ENCODE measurements at places on chromosomes 6 and 20. TPM values are rescaled to one million over a fixed set of nuclear protein-coding genes. Genes with fewer than 3 reads are reported as not detected.

The SRSF12 gene
- 9.4 TPM for total RNA-seq

The PRL gene
- not detected for total RNA-seq

The SIRPD gene
- not detected for total RNA-seq

The HMGN3 gene
- total RNA-seq, result 79.5 TPM

DNA sequence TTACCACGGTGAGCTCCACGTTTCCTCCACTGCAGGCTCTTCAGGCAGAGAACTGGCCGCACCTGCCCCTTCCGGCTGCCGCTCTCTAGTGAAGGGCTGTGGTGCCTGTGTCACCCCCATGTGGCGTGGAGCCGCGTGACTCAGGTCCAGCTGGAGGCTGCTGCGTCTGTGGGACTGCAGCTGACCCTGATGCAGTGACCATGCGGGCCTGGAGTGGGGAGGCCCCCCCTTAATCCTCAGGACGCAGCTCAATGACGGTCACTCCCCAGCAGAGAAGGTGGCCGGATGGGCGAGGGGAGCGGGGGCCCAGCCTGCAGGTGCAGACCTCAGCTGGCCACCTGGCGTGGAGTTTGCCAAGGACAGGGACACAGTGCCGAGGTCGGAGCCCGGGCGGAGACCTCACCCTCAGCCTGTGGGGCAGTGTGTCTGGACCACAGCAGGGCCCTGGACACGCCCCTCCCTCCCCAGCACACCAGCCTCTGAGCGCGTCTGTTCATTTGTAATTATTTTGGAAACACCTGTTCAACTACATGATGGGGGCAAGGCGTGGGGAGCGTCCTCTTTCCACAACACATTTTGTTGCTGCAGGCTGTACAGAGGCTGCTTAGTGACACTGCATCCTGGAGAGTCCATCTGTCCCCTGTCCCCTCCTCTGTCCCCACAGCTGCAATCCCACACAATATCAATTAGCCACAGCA, 10.7 kb downstream of the BHLHE23 start:
- no peak for DNase-seq

DNA sequence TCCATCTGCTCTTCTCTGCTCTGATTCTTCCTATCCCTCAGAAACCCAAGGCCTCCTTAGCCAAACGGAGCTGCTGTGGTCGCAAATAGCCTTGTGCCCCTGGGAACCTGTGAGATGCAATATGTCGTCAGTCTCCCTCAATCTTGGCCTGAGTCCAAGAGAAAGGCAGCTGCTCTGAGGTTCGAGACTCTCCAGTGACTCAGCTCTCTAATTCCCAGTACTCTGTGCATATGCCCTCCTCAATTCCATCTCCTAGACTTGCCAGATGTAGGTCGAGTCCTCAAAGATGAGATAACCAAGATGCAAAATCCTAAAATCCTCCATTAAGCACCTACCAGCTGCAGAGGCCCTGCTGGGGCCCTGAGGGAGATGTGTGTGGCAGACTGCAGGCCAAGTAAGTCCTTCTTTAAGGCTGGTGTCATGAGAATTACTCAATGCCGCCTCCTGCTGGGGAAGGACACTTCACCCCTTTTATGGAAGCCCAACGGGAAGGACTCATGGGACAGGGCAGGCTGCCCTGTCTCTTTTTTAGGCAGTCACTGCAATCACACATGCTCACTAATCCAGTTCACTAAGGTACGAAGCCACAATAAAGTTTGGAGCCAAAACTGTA, 28.5 kb downstream of the C6orf15 start:
- no peak for DNase-seq

DNA sequence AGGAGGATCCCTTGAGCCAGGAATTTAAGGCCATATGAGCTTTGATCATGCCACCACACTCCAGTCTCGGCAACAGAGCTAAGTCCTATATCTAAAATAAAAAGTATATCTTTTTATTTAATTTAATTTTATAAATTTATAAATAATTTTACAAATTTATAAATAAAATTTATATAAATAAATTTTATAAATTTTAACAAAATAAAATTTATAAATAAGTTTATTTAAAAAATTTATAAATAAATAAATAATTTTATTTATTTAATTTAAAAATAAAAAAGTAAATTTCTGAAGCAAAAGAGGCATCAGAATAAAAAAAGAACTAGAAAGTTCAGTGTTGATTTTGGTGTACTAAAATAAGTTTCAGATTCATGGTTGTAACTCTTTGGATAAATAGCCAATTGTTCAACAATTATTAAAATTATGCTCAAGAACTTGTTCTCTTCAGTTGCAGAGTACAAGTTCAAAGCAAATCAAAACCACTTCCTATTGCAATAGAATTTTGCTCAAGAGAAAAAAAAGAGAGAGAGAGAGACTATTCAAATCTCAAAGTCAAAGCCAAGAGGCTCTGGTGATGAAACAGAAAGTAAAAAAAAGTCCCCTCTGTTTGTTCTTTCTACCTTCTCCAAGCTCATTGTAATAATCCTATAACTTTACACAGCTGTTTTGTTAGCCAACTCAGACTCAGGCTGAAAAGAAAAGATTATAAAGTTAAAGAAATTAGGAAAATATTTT, 547.5 kb upstream of the ADGRB3 start:
- no peak for DNase-seq

- no peak for DNase-seq
These were observed 298.7 kb upstream of the MARCKS start for GRCh38 chr6:113558431-113558830.

GRCh38 chr20:56625837-56626236, 3.3 kb upstream of the TFAP2C start:
- no peak for DNase-seq

- DNase-seq, result no peak
These were observed 33.2 kb upstream of the AKAP7 start for GRCh38 chr6:131101911-131102680.

GRCh38 chr20:50467718-50468356, 42.3 kb upstream of the PTPN1 start:
- no peak for DNase-seq

DNA sequence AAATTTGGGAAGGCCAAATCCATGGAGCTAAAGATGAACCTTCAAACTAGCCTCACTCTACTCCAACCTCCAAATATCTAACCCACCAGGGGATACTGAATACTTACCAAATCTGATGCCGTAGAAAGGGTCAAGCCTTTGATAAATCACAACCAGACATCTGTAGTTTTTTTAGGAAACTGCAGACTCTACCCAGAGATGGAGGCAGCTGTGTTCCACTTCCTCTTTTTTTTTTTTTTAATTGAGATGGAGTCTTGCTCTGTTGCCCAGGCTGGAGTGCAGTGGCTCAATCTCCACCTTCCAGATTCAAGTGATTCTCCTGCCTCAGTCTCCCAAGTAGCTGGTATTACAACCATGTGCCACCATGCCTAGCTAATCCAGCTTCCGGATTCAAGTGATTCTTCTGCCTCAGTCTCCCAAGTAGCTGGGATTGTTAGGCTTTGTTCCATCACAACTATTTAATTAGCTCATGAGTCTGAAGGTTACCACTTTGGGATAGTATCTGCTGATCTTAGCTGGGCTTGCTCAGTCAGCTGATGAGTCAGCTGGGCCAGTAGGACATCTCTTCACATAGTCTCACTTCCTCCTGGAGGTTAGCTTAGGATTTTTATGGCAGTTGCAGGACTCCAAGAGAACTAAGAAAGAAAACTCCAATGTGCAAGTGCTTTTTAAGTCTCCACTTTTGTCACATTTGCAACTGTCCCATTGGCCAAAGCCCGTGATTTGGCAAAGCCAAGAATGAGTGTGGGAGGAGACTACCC, 13.3 kb downstream of the FRK start:
- no peak for DNase-seq

GRCh38 chr6:21596949-21597682, 3.6 kb downstream of the SOX4 start:
- no peak for DNase-seq

GRCh38 chr20:59055302-59055701, 12.7 kb upstream of the PRELID3B start:
- DNase-seq, result no peak

DNA sequence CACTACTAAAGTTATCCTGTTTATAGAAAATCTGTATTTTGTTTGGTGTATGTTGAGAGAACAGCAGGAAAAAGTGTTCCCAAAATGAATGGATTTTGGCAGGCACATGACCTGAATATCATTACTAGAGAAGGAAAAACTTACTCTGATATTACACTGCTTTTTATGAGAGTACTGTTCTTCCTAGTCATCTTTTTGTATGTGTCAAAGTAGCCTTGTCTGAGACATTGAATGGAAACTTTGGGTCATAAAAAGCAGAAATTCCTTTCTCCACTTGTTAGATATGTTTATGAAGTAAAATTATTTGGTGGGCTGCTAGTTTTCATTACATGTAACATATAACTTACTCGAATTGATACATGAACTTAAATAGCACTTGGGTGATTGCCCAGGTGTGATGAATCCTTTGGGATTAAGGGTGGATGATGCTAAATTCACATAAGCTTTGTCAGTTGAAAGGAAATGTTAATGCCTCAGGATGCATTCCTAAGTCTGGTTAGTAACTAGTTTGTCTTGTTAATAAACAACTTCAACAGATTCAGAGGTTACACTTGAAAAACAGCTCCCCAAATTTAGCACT, 206.7 kb downstream of the CENPW start:
- no peak for DNase-seq

- no peak for DNase-seq
These were observed 97.4 kb downstream of the IYD start for GRCh38 chr6:150466196-150466595.

GRCh38 chr6:137046871-137047412, 2.2 kb upstream of the IL20RA start:
- no peak for DNase-seq

DNA sequence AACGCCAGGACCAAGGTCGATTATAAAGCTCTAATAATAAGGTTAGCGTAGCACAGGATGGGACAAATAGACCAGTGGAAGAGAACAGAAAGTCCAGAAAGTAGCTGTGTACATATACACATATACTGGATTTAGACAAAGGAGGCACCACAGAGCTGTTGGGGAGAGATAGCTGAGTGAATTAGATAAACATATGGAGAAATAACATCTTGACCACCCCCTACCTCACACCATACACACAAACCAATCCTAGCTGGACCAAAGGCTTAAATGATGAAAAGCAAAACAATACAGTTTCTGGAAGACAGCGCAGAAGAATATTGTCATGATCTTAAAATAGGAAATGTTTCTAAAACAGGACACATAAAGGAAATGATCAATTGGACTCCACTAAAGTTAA, 112.9 kb downstream of the PXDC1 start:
- no peak for DNase-seq

- no peak for DNase-seq
These were observed 787 bp upstream of the CARMIL1 start for GRCh38 chr6:25278261-25278913.

- no peak for DNase-seq
These were observed 41.0 kb downstream of the STK35 start for GRCh38 chr20:2142649-2143048.

- DNase-seq, result no peak
These were observed 17.9 kb downstream of the VSTM2L start for GRCh38 chr20:37920679-37921322.

DNA sequence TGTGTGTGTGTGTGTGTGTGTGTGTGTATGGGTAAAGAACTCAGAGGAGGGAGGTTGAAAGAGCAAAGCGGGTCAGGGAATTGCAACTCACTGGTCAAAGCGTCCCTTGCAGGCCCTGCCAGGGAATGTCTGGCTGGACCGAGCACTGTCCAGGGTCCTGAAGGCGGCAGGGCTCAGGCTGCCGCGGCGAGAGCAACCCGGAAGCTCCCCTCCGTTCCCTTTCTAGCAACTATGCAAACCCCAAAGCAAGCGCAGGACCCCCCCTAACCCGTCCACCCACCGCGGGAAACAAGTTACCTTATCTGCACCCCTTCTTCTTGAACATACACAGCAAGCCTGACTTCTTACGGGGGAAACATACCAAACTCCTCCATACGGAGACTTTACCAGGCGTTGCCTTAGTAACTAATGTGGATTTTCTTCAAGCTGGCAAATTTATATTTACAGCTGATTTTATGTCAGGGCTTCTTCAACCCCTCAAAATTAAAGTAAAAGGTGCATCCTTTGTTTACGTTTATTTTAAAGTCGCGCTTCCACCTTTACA, 538 bp upstream of the GRM1 start:
- no peak for DNase-seq

- no peak for DNase-seq
These were observed 12.7 kb downstream of the SPDEF start for GRCh38 chr6:34543421-34543820.

DNA sequence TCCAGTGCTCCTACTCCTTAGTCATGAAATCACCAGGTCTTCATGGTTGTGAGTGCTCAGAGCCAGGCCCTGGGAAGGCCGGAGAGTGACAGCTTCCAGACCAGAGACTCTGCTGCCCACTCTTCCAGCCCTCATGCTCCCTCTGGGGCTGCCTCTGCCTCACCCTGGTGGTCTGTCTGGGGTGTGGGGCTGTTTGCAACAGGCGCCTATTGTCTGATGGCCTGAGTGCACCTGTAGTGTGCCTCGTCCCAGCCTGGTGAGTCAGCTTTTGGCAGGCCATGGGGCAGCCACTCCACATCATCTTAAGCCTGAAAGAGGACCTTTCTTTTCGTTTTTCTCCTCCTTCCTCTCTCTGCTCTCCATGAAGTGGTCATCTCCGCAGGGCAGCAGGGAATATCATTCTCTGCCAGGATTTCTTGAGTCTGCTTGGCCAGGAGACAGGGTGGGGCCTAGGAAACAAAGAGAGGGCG, 173.8 kb downstream of the VEGFA start:
- DNase-seq, result no peak

DNA sequence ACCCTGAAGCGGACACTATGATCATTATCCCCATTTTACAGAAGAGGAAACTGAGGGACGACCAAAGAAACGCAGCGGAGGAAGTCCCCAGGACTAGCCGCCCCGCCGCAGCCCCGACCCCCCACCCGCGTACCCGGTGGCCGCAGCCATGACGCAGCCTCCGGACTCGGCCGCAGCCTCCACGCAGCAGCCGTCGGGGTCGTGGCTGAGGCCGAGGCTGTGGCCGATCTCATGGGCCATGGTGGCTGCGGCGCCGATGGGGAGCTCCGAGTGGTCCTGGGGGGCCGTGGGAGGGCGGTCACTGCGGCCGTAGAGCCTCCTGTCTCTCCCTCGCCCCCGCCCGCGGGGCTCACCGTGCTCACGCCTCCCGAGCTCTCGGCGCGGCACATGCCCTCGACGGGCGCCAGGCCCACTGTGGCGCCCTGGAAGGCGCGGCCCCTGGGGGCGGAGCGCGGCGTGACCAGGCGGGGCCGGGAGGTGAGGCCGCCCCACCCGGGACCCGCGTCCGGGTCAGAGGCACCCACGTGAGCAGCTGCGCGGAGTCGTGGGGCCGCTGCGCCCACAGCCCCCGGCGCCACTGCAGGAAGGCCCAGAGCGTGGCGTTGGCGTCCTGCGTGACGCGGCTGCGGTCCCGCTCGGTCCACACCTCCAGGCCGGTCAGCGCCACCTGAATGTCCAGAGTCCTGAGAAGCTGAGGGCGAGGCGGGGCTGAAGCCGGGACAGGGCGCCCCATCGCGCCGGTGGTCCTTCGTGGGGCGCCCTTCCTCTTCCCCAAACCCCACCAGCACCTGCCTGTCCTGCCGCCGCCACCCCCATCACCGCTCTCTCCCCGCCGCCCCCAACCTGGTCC, 8.4 kb downstream of the ADAM33 start:
- no peak for DNase-seq

- no peak for DNase-seq
These were observed 395.3 kb downstream of the CD109 start for GRCh38 chr6:74091136-74091793.

GRCh38 chr6:36516559-36516958, 30.7 kb downstream of the STK38 start:
- no peak for DNase-seq

- DNase-seq, result no peak
These were observed 56.9 kb upstream of the TAGAP start for GRCh38 chr6:159101656-159102055.
